PC-9 (cell line): ENCODE measurements at places on chromosomes 16 and 17. TPM values are rescaled to one million over a fixed set of nuclear protein-coding genes. Genes with fewer than 3 reads are reported as not detected.
A peak's percentile ranks its signal among the peaks of the same experiment; 100 is the strongest.

MGAT5B gene
- total RNA-seq = 13.9 and 14.3 TPM in 2 replicates

EFCAB13 gene
- 3.2 and 3.3 TPM in 2 replicates for total RNA-seq

CCL16 gene
- not detected in 2 replicates for total RNA-seq

IL34 gene
- total RNA-seq = not detected in 2 replicates

TPSG1 gene
- total RNA-seq = not detected in 2 replicates

LDAF1 gene
- total RNA-seq = 47.6 and 69.9 TPM in 2 replicates

CTF1 gene
- 11.6 and 17.0 TPM in 2 replicates for total RNA-seq

KCNJ2 gene
- not detected in 2 replicates for total RNA-seq

OR4D1 gene
- total RNA-seq = not detected in 2 replicates

CA10 gene
- total RNA-seq = not detected in 2 replicates

KCTD19 gene
- 0.35 TPM in 1 of 2 replicates, not detected in the other for total RNA-seq

FOXJ1 gene
- 12.5 and 23.7 TPM in 2 replicates for total RNA-seq

RRAD gene
- 0.24 TPM in 1 of 2 replicates, not detected in the other for total RNA-seq

DNA sequence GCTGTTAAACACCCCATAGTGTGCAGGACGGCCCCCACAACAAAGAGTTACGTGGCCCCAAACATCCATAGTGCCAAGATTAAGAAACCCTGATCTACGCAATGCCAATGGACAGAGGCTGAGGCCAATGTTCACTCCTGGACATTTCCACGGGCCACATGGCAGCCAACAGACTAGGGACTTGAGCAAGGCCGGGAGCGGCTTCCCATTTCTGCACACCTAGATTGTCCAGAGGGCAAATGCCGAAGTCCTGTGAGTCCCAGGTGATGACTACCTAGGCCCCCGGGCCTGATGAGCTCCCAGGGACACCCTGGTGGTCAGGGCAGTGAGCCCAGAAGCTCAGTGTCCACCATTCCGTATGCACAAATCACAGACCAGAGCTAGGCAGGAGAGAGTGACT is 95.5 kb downstream of the AMFR start:
- peak; percentile 87 for DNase-seq

- no peak for DNase-seq
Observed at GRCh38 chr17:3961564-3962047, 2.6 kb downstream of the ATP2A3 start.

GRCh38 chr17:79572136-79572925 is 38.5 kb downstream of the RBFOX3 start:
- DNase-seq = no peak

- DNase-seq = no peak
Observed at GRCh38 chr17:10173913-10174312, 24.5 kb downstream of the GAS7 start.

GRCh38 chr16:3187798-3188674 is at the start of gene OR1F1:
TSS of gene OR1F1 (plus strand) at chr16:3188204.
- DNase-seq = peak; percentile 80

GRCh38 chr17:28573040-28573380 is 1.7 kb upstream of the PIGS start:
- DNase-seq = no peak

GRCh38 chr16:73052576-73052975 is 4.6 kb upstream of the ZFHX3 start:
- no peak for DNase-seq

- DNase-seq = no peak
Observed at GRCh38 chr17:66542129-66542966, 239.9 kb downstream of the PRKCA start.

- DNase-seq = no peak
Observed at GRCh38 chr17:19896679-19897078, 28.9 kb upstream of the ULK2 start.

GRCh38 chr16:78566397-78567073 is 467.1 kb downstream of the WWOX start:
- DNase-seq = no peak

DNA sequence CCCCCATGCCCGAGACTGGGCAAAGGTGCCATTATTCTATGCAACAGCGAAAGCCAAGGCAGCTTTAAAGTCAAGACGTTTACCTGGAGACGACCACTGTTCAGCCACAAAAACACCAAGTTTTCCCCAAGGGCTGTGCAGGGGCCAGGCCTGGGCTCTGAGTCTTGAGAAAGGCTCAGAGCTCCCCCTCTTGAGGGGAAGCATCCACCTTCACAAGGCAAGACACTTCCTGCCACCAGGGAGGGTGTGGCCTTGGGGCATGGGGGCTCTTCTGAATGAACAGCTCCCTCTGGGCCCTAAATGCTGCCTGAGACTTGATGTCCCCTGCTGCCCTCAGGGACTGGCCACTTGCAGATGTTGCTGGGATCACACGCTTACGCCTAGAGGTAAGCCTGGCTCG is 26.5 kb downstream of the PDIA2 start:
- no peak for DNase-seq

GRCh38 chr16:57470711-57471110 is 8.2 kb downstream of the POLR2C start:
- no peak for DNase-seq

DNA sequence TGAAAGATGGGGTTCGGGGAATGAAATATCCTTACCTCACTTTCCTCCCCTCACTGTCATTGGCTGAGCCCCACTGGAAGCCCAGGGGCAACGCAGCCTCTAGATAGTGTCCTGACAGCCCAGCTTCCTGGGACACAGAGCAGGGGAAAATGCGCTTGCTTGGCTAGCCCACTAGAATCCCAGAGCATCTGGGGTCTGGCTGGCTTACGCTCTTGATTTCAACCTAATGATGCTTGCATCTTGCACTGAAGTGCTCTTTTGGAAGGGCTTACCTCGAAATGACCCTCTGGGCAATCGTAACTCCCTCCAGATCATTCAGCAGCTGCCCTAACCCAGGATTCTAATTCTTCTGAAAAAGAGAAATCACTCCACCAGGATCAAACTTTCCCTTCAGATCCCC is 147.6 kb downstream of the SOX9 start:
- no peak for DNase-seq

GRCh38 chr17:74450925-74451403 is 15.5 kb upstream of the CD300A start:
- no peak for DNase-seq

- no peak for DNase-seq
Observed at GRCh38 chr17:52995147-52995546, 827.6 kb upstream of the KIF2B start.
